ENCODE measurements at places on chromosomes 12 and 14.

GRCh38 chr12:114286145-114286544 lies 119.8 kb downstream of the TBX5 start:
- DNase-seq = no peak

GRCh38 chr12:132288516-132289215 lies 40.7 kb downstream of the GALNT9 start:
- no peak for DNase-seq

- no peak for DNase-seq
Measured at GRCh38 chr12:87599459-87599858, 429.7 kb downstream of the C12orf50 start.

GRCh38 chr12:114414866-114415524 lies 9.1 kb upstream of the TBX5 start:
- no peak for DNase-seq

- no peak for DNase-seq
Measured at GRCh38 chr14:94555991-94556390, 5.3 kb upstream of the SERPINA4 start.

DNA sequence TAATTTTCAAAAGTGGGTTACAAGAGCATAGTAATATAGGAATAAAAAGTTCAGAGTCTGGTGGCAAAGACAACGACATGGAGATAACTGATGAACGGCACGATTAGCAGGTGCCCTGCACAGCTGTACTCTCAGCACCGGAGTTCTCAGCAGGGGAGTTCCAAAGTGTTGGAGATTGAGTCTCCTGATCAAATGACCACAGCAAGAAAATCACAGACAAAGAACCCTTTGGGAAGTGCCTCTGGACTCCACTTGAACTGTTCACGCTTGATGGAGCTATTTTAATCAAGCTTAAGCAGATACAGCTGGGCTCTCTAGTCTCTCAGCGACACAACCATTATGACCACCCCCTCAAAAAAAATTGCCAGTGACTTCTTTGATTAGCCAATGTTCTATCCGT lies 153.1 kb downstream of the ALG10B start:
- peak; percentile 4 for DNase-seq

Measured in globus pallidus (tissue), 1 donor.